DMS79 treated with DMSO at 0.1 percent for 48 hours (cell line): ENCODE measurements at places on chromosomes 3 and 15.

GRCh38 chr3:6396631-6397030 lies 464.3 kb upstream of the GRM7 start:
- DNase-seq, result no peak

GRCh38 chr3:194249323-194250097 lies 101.6 kb downstream of the CPN2 start:
- peak; percentile 96 for DNase-seq

DNA sequence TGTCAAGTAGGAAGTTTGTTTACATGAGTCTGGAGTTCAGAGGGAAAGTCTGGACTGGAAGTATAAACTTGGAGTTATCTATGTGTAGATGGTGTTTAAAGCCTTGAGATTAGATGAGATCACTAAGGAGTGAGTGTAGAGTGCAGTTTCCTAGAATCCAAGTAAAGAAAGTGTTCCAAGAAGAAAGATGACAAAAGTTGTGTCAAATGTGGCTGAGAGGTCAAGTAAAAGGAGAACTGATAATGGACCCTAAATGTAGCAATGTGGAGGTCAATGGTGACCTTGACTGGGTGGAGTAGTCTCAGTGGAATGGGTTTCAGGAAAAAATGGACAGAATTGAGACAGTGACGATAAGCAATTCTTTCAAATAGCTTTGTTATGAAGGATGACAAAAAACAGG lies 39.9 kb upstream of the ULK4 start:
- no peak for DNase-seq

- no peak for DNase-seq
Measured at GRCh38 chr3:43760938-43761337, 70.2 kb downstream of the ABHD5 start.

- DNase-seq, result no peak
Measured at GRCh38 chr3:135516143-135516542, 449.4 kb upstream of the PPP2R3A start.

- DNase-seq, result no peak
Measured at GRCh38 chr3:76352051-76352450, 566.7 kb upstream of the ZNF717 start.

DNA sequence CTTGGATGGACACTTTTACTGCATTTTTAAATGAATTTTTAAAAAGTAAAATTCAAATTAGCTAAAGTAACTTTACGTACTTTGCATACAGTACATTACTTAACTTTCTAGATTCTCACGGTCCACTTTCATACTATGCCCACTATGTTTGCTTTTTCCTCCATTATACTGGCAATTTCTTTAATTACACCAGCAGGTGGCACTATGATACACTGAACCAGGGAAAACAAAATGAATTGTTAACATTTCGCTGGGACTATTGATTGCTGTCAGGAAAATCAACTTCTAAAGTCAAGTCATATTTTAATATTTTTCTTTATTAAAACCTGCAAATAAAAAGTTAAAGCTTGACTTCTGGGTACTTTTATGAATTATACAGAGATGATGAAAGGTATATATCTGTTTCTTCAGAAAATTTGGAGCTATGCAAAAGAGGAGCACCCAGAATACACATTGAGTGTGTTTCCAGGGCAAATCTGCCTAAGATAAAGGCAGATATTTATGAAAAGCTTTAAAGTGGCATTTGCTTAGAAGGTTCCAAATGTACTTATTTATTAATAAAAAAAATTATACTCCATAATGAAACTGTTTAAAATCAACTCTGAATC lies 21.8 kb upstream of the POU1F1 start:
- peak; percentile 4 for DNase-seq

GRCh38 chr3:172305974-172306373 lies 142.3 kb downstream of the GHSR start:
- DNase-seq, result no peak

DNA sequence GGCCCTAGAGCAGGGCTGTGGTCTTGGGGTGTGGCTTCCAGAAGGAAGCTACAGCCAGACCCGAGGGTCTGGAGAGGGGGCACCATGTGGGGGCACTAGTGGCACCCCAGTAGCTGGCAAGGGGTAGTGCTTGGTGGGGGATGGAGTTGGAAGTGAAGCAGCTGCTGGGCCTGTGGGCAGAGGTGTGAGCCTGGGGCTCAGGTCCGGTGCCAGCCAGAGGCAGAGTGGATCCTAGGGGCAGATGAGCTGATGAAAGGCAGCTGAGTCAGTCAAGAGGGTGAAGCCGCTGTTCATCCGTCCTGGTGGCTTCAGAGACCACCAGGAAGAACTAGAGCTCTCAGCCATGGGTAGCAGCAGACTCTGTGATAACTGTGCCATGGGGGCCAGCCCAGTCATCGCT lies 172.6 kb downstream of the TBC1D2B start:
- DNase-seq, result no peak

GRCh38 chr3:28250999-28251398 lies 9.6 kb downstream of the CMC1 start:
- no peak for DNase-seq

GRCh38 chr3:108833611-108834010 lies 11.0 kb downstream of the TRAT1 start:
- no peak for DNase-seq

DNA sequence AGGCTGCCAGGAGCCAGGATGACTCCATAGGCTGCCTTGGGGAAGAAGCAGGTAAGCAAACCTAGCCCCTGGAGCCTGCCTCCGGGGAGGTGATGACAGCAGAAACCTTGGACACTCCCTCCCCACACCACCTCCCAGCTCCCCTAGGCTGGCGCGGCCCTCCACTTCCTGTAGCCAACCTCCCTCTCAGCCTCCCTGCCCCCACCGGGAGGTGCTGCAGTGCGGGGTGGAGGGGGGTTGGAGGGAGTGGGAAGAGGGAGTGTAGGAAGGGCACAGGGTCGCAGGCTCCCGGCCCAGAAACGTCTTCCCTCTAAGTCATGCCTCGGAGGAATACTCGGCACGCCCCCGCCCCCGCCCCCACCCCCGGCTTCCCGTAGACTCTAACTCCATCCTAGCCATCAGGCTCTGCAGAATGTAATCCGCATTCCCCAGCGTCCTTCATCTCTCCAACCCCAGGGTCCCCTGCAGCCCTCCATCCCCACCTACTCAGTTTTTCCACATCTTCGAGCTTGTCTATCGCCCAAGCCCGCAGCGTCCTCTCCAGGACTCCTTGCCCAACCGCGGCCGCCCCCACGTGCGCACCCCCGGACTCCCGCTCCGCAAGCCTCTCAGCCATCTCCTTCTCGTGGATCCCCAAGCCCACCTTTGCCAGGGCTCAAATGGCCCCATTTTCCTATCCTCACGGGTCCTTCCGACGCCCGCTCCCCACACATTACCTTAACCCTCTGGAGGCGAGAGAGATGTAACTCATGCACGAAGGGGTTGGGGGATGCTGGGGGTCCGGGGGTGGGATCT lies 528 bp downstream of the LPCAT4 start:
- peak; percentile 19 for DNase-seq

- DNase-seq, result no peak
Measured at GRCh38 chr15:70923311-70924080, 30.9 kb downstream of the LRRC49 start.

- no peak for DNase-seq
Measured at GRCh38 chr3:16182183-16182582, 7.7 kb downstream of the GALNT15 start.
